ENCODE measurements at places on chromosomes 16 and 17.

DNA sequence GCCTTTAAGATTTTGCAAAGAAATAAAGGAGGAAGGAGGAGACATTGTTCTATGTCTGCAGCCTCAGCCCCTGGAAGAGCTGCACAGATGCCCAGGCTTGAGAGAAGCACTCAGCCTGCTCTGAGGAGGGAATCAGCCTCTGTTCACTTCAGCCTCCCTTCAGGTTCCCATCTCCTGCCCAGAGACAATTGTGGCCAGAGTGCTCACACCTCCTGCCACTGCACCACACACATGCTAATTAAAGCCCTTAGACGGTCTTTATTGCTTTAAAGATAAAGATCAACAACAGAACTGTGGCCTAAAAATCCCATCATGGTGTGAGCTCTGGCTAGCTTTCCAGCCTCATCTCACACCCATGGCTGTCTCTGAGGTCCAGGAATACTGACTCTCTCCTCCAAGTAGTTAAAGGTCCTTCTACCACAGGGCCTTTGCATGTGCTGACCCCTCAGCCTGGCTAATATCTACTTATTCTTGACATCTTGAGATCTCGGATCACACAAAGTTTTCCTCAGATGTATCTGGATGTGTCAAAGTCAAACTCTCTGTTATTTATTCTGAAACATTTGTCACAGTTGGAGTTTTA lies 33.8 kb downstream of the CHD9NB start:
- DNase-seq: no peak

DNA sequence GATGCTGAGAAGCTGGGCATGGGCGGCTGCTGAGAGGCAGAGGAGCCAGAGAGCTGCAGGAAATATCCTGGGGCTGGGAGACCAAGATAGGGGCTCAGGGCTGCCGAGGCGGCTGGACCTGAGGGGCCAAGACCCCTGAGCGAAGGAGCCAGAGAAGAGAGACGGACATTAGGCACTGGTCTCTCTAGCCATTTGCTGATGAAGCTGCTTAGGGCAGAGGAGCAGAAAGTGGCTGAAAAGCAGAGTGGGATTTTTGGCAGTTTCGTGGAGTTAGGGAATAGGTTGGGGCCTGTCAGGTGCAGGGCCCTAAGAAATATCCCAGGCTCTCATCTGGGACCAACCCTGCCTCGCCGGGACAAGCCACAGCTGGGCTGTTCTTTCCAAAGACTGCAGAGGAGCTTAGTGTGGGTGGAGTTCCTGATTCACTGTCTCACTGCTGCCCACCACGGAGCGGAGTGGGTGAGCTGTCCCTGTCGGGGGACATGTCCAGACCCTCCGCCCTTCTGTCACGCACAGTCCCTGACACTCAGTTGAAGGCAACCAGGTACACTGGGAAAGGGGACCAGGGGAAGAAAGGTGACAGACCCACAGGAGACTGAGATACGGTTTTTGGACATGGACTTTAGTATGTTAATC lies 11.3 kb upstream of the DNASE1 start:
- DNase-seq: no peak

DNA sequence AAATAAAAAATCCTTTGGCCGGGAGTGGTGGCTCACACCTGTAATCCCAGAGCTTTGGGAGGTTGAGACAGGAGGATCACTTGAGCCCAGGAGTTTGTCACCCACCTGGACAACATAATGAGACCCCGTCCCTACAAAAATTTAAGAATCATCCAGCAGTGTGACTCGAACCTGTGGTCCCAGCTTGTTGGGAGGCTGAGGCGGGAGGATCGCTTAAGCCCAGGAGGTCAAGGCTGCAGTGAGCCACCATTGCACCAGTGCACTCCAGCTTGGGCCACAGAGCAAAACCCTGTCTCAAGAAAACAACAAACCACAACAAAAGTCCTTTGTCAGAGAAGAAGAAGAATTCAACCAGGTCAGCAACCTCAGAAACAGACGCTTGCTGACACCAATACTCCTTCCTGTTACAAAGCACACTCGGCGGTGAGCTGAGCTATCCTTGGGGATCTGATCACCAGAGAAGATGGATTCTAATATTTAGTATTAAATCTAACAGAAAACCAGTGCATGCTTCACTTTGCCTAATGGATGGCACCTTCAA lies 12.9 kb upstream of the PVALEF start:
- no peak for DNase-seq

GRCh38 chr17:8126491-8127066 lies 2.7 kb upstream of the HES7 start:
- no peak for DNase-seq

Data from GM12892 (cell line).